ENCODE measurements at places on chromosomes 6 and 20. TPM values are rescaled to one million over a fixed set of nuclear protein-coding genes. Genes with fewer than 3 reads are reported as not detected.

SERPINB6 gene
- 63.3 TPM for total RNA-seq

- peak; percentile 54 for DNase-seq
Observed at GRCh38 chr6:10720265-10720959, 2.5 kb upstream of the TMEM14C start.

- DNase-seq: no peak
Observed at GRCh38 chr6:110488606-110489190, 12.3 kb upstream of the SLC22A16 start.

- no peak for DNase-seq
Observed at GRCh38 chr20:56870271-56870670, 241.2 kb downstream of the TFAP2C start.

GRCh38 chr6:109308018-109308492 lies 74.2 kb downstream of the CD164 start:
- DNase-seq: peak; percentile 76

Data from umbilical cord (tissue), 2 donors.